ENCODE measurements at places on chromosomes 16 and 17.

GRCh38 chr17:6454495-6455320, 10.5 kb downstream of the PIMREG start:
- DNase-seq: no peak

- DNase-seq: no peak
Measured at GRCh38 chr17:21177854-21178600, 35.9 kb downstream of the TMEM11 start.

- DNase-seq: no peak
Measured at GRCh38 chr17:7557147-7557764, 1.3 kb upstream of the TNFSF13 start.

DNA sequence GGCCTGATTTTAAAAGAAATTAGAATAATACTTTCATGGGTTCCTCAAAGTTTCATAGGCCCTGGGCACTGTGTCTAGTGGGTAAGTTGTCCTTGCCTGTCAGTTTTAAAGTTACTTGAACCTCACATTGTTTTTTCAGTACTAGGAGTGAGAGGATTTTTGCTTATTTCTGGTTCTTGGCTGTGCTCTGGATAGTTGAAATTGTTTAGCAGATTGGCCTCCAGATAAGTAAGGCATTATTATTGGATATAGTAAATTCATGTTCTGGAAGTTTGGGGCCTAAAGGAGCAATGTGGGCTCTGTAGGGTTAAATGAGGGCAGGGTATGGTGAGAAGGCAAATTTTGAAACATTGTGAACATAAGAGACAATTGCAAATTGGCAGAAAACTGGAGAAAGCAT, 78.5 kb downstream of the WNT3 start:
- no peak for DNase-seq

DNA sequence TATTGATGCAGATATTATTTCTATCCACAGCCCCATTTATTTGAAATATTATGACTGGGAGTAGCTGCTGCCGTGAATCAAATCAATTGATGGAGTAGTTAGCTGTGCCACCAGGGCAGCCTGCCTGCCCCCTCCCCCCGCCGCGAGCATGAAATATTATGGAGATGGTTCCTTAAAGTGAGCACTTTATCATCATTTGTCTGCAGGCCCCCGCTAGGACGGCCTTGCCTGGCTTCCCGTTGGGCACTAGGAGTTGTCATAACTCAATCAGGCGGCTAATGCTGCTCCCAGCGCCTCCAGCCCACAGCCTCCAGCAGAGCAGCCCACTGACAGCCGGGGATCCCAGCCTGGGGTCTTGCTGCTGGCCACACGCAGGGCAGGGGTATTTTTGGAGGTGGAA, 173.9 kb downstream of the SALL1 start:
- no peak for DNase-seq
